ENCODE measurements at places on chromosomes 11 and 22.

- no peak for DNase-seq
Measured at GRCh38 chr11:105032495-105032894, 2.4 kb downstream of the CASP1 start.

DNA sequence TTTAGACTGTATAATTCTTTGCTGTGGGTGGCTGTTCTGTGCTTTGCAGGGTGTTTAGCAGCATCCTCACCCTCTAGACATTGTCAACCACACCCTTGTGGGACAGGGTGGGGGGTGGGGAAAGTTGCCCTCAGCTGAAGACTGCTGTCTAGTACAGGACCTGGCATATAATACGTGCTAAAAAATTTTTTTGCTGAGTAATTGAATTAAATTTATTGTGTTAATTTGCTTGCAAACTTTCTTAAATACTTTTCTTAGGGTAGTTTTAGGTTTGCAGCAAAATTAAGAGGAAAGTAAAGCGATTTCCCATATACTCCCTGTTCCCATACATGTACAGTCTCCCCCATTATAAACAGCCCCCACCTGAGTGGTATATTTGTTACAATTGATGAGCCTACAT, 268.5 kb downstream of the SOX6 start:
- DNase-seq, result no peak

DNA sequence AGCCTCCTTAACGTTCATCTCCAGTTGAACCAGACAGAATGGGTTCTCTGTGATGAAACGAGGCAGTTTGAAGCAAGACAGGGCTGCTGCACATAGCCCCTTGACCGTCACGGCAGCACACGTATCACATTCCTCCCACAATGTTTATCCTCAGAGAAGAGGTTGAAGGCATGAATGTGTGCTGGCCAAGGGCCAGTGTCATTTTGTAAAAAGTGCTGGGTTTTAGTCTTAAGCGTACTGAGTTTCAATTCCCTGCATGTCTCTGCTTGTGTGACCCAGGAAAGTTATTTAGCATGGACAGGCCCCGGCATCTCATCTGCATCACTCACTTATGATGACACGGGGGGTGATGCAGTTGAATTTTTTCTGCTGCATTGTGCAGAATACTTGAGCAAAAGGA, 31.6 kb downstream of the TTC12 start:
- DNase-seq, result no peak

DNA sequence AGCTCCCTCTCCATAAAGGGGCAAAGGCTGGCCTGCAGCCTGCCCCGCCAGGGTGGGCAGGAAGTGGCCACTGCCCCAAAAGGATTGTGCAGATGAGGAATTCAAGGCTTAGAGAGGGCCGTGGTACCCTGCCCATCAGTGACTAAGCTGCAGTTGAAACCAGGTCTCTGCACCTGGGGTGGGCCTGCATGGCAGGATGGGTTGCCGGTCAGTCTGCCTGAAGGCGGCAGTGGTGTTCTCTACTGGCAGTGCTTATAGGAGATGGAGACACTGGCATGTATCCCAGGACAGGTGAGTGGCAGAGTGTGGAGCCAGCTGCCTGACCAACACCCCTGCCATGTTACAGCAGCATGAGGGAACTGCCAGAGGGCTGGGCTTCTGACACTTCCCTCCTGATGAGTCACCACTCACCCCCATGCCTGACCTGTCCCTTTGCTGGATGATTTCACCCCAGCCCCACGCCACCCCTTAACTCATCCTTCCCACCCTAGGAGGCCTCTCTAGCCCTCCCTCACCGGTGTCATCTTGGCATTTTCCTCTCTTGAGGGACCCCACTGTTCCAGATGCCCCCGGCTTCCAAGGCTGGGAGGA, 70.2 kb upstream of the LMO1 start:
- DNase-seq, result peak; percentile 76

Measured in ecto neural progenitor cell (in vitro differentiated cells).